ENCODE measurements at places on chromosomes 16 and 17.

- DNase-seq, result no peak
Observed at GRCh38 chr16:47604306-47604705, 143.2 kb downstream of the PHKB start.

- no peak for DNase-seq
Observed at GRCh38 chr16:16021988-16022682, 72.7 kb downstream of the ABCC1 start.

- no peak for DNase-seq
Observed at GRCh38 chr17:48057626-48058025, 9.5 kb downstream of the NFE2L1 start.

- no peak for DNase-seq
Observed at GRCh38 chr16:30380803-30381208, 1.6 kb downstream of the SEPTIN1 start.

GRCh38 chr16:75065149-75065505 lies 51.5 kb downstream of the LDHD start:
- peak; percentile 16 for DNase-seq

DNA sequence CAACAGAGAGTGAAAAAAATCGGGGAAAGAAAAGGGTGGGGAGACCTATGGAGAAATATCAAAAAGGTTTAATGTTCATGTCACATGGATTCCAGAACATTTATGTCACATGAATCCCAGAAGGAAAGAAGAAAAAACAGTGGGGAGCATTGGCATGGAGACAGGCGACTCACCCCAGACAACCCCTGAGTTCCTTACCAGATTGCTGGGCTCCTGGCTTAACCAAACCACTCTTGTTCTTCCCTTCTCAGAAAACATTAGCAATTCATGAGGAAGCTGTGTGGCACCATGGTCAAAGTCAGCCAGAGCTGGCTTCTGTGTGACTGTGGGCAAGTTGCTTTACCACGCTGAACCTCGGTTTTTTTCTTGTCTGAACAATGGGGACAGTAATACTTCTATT lies 49.6 kb upstream of the CLEC19A start:
- no peak for DNase-seq

DNA sequence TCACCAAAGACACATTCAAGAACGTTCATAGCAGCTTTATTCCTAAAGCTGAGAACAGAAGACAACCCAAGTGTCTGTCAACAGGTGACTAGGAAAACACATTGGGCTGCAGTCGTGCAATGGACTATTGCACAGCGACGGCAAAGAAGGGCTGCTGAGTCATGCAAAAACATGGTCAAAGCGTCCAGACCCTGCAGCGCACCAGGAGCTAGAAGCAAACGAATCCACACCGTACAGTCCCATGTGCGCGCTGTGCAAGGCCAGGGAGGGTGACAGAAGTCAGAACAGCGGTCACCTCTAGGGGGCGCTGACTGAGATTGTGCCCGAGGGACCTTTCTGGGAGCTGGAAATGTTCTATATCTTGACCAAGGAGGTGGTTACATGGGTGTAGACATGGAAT lies 266.4 kb downstream of the MAF start:
- peak; percentile 18 for DNase-seq

GRCh38 chr16:90046122-90046970 lies 27.1 kb upstream of the DBNDD1 start:
- no peak for DNase-seq

DNA sequence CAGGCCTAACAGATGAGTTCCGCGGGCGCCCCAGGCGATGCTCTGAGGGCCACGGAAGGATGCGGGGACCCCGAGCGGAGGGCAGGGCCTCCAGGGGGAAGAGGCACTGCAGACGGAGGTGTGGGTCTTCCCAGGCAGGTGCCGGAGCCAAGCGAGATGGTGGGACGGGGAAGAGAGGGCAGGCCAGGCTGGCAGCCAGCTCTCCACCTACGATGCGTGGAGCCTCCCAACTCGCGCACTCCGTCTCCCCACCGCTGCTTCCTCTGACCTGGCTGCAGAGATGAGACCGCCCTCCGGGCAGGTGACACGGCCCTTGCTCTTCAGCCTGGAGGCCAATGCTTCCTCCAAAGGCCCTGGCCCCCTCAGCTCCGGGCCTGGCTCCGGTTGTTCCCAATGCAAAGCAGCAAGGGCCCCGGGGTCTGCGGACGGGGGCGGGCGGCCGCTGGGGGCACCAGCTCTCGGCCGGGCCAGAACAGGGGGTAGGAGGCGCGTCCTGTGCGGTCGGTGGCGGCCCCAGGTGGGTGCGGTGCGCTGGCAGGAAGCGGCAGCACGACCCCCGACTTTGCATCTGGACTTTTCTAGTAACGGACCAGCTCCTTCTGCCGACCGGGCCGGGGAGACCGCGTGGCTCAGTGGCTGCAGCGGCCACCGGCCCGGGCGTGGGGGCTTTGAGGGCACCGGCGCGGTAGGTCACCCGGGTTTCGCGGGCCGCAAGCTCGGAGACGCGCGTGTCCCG lies 1.5 kb upstream of the SOX8 start:
- DNase-seq, result no peak

- no peak for DNase-seq
Observed at GRCh38 chr16:58661199-58661830, 23.3 kb downstream of the SLC38A7 start.

DNA sequence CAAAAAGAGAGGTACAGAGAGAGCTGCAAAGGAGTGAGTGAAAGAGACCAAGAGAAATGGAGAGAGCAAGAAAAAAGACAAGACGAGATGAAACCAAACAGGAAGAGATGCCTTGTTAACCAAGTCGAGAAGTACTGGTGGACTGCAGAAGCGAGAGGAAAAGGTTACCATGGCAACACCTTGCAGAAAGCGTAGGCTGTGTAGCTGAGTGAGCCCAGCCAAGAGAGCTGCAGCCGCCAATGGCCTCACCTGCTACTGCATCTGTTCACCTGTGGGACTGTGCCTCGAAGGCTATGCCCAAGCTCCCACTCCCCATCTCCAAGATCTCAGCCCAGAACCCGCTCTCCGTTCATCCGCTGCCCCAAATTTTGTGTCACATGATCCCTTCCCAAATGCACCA lies 161.3 kb downstream of the SLC39A11 start:
- DNase-seq, result no peak

DNA sequence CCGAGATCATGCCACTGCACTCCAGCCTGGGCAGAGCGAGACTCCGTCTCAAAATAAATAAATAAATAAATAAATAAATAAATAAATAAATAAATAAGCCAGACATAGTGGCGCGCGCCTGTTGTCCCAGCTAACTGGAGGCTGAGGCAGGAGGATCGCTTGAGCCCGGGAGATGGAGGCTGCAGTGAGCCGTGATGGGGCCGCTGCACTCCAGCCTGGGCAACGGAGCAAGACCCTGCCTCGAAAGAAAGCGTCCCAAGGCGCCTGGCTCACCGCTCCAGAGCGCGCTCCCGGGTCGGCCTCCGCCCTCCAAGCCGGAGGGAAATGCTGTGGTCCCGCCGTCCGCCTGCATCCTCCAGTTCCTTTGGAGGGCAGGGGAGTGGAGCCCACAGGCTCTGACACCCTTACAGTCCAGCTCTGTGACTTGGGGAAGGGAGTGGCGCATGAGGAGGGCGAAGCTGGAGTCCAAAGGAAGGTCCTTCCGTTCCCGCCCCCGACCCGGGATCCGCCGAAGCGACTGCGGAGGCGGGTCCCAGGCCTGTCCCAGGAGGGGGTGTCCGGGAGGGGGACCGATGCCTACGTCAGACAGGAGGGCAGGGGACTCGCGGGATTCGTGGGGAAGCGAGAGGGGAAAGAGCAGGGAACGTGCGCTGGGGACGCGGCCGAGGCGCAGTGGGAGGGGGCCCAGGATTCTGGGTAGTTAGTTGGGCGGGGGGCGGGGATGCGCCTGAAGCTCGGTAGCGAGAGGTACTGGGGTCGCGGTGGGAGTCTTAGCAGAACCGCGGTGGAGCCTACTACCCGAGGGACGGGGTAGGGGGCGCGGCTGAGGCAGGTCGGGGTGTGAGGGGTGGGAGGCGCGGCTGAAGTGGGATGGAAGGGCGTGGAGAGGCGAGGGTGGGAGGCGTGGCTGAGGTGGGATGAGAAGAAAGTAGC lies 8.4 kb upstream of the TRPV2 start:
- DNase-seq, result no peak

DNA sequence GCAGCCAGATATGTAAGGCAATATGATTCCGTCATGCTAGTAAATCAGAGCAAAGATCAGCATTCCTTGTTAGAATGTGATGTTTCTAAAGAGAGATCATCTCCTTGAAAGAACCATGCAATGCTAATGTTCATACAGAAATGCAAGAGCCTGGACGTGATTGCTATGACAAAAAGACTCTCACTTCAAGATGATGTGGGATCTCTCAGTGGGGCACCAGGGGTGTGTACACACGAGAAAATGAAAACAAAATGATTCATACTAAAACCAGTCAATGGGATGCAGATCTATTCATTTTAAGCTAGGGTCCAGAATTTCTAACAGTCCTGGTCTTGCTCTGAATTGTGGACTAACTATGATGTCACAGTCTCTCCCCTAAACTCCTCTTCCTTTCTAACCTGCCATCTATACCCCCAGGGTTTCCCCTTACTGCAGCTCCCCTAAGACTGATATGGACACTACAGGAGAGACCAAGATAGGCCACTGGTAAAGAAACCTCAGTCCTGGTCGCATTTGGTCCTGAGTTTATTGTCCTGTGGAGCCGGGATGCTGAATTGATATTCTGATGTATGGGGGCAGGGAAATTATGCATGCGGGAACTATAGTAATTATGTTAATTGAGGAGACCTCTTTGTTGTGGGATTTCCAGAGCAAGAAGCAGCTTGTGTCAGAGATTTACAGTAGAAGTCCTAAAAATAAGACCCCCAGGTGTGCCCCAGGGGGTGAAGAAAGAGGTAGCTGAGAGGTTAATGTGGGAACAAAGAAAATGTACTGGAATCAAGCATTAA lies 179.0 kb downstream of the PMP22 start:
- DNase-seq, result no peak

DNA sequence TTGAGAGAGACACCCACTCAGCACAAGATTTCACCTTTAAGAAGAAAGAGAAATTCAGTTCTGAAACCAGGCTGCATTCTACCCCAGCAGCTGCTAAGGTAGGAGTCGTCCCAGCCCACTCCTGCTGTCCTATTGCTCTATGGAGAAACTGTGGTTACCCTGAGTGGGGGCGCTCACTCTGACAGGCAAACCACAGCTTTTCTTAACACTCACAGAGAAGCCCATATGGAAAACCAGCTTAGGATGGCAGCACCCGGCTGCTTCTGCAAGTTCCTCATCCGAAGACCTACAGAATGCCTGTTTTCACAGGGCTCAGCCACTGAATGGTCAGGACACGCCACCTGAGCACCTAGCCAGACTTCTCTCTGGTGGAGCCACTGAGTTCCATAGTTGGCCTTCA lies 7.5 kb downstream of the ATP5PD start:
- no peak for DNase-seq

DNA sequence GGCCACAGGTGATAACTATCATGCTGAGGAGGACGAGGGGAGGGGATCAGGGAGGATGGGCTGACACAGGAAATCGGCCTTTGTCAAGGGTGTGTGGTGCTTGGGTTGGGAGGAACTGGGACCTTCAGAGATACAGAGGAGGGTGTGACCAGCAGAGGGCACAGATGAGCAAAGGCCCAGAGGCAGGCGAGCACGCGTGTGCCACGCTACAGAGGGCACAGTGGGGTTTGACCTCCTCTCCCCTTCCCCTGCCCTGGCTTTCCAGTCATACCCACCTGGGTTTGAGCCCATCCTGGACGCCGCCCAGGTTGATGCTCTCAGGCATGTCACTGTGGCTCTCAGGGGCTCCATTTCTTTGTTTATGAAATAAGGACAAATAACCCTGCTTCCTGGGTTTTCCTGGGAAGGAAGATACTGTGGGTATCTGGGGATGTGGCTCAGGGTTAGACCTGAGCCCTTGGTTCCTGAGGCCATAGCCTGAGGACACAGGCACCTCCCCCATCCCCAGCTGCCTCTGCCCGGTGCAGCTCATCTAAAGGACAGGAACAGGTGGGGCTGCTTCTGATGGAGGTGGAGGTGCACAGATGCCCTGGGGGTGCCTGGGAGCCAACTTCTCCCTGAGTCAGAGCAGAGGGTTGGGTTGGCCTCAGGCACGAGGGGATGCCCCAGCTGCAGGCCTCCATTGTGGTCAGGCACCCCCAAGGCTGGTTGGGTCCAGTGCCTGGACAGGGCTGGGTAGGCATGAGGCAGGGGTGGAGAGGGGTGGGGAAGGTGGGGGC lies 51.8 kb downstream of the BEAN1 start:
- peak; percentile 74 for DNase-seq

- no peak for DNase-seq
Observed at GRCh38 chr17:148757-149156, 11.4 kb downstream of the SCGB1C2 start.

DNA sequence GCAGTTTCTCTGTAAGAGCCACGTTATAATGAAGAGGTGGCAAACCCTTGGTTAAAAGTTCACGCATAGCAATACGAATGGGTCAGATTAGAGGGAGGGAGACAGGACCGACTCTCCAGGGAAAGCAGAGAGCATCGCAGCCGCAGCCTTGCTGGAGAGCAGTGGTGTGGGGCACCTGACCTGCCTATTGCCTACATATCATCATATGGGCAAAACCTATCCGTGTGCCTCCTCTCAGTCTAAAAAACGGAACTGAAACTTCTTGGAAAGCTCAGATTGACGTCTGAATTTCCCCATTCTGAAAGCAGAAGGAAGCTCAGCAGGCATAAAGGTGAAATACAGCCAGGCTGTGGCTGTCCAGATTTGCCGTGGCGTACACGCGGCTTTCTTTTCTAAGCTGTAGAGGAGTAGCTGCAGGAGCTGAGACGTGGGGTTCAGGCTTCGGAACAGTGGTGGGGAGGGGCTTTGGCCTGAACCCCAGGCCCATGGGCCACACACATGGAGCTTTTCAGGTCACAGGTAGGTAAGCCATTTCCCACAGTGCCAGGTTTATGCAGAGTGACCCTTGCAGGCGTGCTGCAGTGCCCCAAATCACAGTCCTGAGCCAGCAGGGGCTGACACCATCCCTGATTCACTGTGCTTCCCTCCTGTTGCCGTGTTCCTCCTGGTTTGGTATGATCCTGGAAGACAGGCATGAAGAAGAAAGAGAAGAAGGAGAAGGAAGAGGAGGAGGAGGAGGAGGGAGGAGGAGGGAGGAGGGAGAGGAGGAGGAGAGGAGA lies 41.6 kb upstream of the TNRC6C start:
- no peak for DNase-seq

DNA sequence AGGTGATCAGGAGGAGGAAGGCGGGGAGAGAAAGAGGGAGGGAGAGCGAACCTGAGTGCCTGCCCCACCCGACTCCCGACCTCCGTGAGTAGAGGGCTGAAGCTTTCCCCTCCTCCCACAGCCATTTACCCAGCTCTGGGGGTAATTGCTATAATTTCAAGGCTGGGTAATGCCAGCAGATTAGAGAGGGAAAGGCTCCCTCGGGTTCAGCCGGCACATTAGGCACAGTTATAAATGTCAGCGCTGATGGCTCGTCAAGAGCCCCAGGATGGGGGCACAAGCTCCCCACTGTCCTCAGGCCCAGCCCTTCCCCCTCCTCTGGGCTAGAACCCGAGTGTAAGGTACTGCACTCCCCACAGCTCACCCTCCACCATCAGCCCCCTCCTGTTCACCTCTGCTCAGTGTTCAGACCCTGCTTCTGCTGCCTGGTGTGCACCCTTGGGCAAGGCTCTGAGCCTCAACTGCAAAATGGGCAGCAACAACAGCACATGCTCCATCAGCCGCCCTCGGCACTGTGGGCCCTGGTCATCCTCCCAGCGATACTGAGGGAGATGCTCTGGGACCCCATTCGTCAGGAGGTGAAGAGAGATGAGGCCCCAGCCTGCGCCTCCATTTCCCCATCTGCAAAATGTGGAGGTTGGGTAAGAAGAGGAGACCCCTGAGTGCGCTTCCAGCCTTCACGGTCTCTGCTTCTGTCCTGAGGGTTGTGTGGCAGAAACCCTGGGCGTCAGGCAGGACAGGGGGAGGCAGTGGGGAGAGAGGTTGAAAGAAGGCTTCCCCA lies 77.2 kb downstream of the NT5M start:
- no peak for DNase-seq

GRCh38 chr16:69078073-69078472 lies 27.4 kb upstream of the HAS3 start:
- no peak for DNase-seq

Data from activated CD4-positive, alpha-beta T cell treated with anti-CD3 and anti-CD28 coated beads, Interleukin-2, amount 50 U/mL, for 1 hour (primary cell).